ENCODE measurements at places on chromosomes 3 and 15.
A peak's percentile ranks its signal among the peaks of the same experiment; 100 is the strongest.

GRCh38 chr3:110324171-110324705, 747.4 kb upstream of the NECTIN3 start:
- no peak for DNase-seq

- no peak for DNase-seq
Observed at GRCh38 chr3:23422517-23422851, 219.4 kb downstream of the UBE2E2 start.

DNA sequence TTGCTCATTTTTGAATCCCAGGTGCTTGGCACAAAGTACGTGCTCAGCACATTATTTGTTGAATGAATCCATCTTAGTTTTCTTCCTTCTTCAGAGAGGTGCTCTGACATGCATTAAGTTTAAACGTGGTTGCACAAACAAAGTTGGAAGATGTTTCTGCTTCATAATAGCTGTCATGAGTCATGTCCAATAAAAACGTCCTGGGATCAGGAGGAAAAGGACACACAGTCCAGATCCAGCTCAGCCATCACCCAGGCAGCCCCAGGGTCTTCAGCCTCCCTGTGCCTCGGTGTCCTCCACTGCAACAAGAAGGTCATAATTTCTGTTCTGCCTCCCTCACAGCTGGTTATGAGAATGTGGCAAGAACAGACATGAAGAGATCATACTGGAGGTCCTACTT, 55.4 kb downstream of the CCNL1 start:
- no peak for DNase-seq

DNA sequence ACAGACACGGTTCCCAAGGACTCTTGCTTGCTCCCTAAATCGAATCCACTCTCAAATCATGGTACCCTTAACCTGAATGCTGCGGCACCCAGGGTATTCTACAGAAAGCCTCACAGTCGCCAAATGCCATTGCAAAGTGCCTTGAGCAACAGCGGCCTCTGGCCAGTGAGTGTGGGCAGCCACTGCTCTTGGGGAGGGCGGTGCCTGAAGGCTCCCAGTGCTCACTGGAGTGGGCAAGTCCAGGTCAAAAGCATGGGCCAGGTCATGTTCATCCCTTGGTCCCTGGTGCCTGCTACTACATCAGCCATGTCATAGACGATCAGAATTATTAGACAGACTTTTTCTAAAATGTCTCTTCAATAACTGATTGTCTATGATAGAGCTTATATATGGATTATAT, 82.5 kb downstream of the ADAMTS17 start:
- DNase-seq = no peak

- DNase-seq = no peak
Observed at GRCh38 chr15:98658831-98659699, 10.7 kb downstream of the IGF1R start.

- peak; percentile 32 for DNase-seq
Observed at GRCh38 chr3:14431917-14432834, 29.8 kb downstream of the SLC6A6 start.

GRCh38 chr3:150253622-150254021, 154.5 kb upstream of the TSC22D2 start:
- DNase-seq = no peak

GRCh38 chr15:70545526-70545925, 217.8 kb downstream of the UACA start:
- no peak for DNase-seq

- no peak for DNase-seq
Observed at GRCh38 chr15:43302205-43302817, 28.1 kb downstream of the LCMT2 start.

GRCh38 chr15:74385733-74386132, 18.3 kb upstream of the CYP11A1 start:
- DNase-seq = no peak

- DNase-seq = no peak
Observed at GRCh38 chr3:124489506-124489905, 240.7 kb upstream of the UMPS start.

DNA sequence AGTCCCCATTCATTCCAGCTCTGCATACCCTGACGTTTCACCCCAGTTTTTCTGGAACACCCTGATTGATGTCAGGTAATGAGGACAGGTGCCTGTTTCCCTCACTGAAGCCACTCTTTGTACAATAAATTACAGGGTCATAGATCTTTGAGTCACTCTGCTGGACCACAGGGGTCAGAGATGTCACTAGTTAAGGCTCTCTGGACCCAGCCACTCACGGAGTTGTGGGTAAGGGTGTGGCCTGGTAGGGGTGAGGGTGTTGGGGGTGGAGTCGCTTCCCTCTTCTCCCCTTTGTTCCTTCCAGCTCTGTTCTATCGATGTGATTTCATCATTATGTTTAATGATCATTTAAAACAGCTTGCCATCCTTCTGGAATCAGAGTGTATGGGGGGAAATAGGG, 512 bp downstream of the IQCF5 start:
- DNase-seq = no peak
